ENCODE measurements at places on chromosomes 7 and 10. TPM values are rescaled to one million over a fixed set of nuclear protein-coding genes. Genes with fewer than 3 reads are reported as not detected.

PGAM1 gene
- 432 TPM for total RNA-seq

CCDC6 gene
- 37.6 TPM for total RNA-seq

PON3 gene
- 0.77 TPM for total RNA-seq

PRLHR gene
- not detected for total RNA-seq

KCND2 gene
- 0.03 TPM for total RNA-seq

EPC1 gene
- total RNA-seq: 14.4 TPM

HUS1 gene
- total RNA-seq: 22.1 TPM

UTF1 gene
- total RNA-seq: not detected

NKX1-2 gene
- 0.02 TPM for total RNA-seq
